Type B pancreatic cell (in vitro differentiated cells): ENCODE measurements at places on chromosomes 2 and 18.
A peak's percentile ranks its signal among the peaks of the same experiment; 100 is the strongest.

DNA sequence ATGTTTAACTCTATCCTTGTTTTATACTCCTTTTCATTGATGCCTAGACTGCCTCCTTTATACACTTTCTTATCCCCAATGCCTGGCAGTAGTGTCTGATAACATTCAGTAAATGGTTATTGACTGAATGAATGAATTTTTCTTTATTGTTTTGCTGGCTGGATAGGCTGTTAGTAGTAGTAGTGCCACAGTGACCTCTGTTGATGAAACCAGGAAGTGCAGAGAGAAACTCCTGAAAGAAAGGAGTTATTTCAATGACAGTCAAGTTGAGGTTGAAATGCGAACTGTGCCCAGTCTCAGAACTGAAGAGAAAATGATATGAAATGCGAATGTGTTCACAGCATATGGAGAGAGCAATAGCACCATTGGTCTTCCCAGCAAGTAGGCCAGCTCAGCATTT, 26.8 kb upstream of the SLC9A2 start:
- DNase-seq = no peak

- DNase-seq = no peak
Observed at GRCh38 chr2:233867993-233868532, at the start of gene MSL3B. TSS of gene MSL3B (minus strand) at chr2:233868386.

- DNase-seq = no peak
Observed at GRCh38 chr2:141557329-141558095, 573.3 kb downstream of the LRP1B start.

GRCh38 chr2:118061135-118061955, 26.9 kb upstream of the INSIG2 start:
- no peak for DNase-seq

GRCh38 chr2:11187731-11188130, 32.5 kb downstream of the SLC66A3 start:
- no peak for DNase-seq

DNA sequence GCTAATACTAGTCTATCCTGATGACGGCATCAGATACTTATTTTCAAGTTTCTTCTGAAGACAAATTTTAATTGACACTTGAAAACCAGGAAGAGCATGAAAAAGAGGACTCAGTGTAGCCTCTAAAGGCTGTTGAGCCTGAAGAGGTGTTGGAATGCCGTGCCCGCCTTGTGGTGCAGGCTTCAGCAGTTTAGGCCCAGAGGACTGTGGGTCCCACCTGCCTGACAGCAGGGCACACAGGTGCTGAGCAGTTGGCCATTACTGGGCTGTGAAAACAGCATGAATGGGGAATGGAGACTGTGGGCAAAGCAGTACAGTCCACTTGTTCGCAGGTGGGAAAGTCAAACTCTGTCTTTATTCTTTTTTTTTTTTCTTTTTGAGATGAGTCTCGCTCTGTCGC, 49.8 kb upstream of the THOC1 start:
- no peak for DNase-seq

GRCh38 chr2:20447437-20448245, 767 bp downstream of the RHOB start:
- no peak for DNase-seq

DNA sequence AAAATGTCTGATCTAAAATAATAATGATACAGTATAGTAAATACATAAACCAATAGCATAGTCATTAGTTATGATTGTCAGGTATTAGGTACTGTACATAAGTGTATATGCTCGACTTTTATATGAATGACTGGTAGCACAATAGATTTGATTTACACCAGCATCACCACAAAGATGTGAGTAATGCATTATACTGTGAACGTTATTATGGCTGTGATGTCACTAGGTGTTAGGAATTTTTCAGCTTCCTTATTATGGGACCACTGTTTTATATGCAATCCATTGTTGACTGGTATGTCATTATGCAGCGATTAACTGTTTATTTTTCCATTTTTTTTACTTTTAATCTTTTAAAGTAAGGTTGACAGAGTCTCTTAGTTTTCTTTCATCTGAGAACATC, 23.7 kb downstream of the ATP9B start:
- no peak for DNase-seq

GRCh38 chr2:209517436-209517835, 93.6 kb downstream of the MAP2 start:
- no peak for DNase-seq

DNA sequence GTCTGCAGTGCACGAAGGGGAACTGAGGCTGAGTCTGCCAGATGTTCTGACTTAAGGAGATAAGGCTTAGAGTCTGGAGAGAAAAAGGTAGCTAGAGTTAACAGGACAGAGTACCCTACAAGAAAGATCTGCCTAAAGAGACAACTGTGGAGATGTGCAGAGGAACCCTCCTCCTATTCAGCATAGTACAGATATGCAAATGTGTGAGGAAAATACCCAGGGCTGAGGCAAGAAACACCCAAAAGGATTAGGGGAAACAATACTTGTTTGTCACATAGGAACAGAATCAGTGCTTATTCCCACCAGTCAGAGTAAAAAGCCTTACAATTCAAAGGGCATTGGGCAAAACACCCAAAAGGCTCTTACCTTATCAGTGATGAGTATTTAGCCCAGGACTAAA, 67.8 kb downstream of the SS18 start:
- DNase-seq = no peak

DNA sequence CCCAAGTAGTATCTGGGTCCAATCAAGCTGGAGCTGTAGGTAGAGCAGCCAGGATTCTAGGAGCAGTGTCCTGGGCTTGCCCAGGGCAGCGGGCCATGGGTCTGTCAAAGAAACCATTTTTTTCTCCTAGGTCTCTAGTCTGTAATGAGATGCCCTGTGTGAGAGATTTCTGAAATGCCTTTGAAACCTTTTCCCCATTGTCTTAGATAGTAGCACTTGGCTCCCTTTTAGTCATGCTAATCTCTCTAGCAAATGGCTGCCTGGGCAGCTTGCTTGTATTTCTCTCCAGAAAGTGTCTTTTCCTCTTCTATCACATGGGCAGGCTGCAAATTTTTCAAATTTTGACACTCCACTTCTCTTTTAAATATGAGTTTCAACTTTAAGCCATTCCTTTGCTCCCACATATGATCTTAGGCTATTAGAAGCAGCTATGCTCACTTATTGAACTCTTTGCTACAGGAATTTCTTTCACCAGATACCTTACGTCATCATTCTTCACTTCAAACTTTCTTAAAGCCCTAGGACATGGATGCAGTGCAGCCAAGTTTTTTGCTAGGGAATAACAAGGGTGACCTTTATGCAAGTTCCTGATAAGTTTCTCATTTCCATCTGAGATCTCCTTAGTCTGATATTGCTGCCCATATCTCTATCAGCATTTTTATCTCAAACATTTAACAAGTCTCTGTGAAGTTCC, 890.2 kb upstream of the VRK2 start:
- no peak for DNase-seq

- no peak for DNase-seq
Observed at GRCh38 chr2:3184167-3184566, 193.5 kb downstream of the EIPR1 start.

DNA sequence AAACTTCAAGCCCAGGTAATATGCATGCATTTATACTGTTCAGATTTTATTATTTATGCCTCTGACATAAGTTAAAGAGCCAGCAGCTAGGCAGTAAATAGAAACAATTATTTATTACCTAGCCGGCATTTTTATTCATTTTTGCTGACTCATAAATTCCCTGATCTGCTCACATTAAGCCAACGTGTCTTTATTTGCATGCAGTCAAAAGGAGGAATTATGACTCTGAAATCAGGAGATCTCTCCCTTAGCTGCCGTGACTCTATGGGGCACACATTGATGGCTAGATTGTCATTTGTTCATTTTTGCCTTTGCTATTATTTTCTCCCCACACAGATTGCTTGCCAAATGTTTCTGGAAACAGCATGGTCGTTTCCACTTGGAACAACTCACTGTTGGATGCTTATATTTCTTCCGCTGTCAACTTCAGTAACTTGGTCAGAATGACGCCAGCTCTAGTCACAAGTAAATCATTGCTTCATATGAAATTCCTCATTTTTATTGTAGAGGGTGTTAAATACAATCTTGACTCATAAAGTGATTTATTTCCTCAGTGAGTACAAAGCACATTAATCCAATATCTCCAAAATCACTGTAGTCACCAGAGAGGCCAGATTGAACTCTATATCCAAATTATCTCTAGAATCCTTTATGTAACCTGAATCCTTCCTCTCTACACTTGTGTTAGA, 15.9 kb upstream of the ZBTB14 start:
- DNase-seq = no peak

GRCh38 chr2:128441341-128442052, 122.8 kb upstream of the HS6ST1 start:
- peak; percentile 67 for DNase-seq

- DNase-seq = no peak
Observed at GRCh38 chr2:10303181-10303693, 533 bp downstream of the HPCAL1 start.

DNA sequence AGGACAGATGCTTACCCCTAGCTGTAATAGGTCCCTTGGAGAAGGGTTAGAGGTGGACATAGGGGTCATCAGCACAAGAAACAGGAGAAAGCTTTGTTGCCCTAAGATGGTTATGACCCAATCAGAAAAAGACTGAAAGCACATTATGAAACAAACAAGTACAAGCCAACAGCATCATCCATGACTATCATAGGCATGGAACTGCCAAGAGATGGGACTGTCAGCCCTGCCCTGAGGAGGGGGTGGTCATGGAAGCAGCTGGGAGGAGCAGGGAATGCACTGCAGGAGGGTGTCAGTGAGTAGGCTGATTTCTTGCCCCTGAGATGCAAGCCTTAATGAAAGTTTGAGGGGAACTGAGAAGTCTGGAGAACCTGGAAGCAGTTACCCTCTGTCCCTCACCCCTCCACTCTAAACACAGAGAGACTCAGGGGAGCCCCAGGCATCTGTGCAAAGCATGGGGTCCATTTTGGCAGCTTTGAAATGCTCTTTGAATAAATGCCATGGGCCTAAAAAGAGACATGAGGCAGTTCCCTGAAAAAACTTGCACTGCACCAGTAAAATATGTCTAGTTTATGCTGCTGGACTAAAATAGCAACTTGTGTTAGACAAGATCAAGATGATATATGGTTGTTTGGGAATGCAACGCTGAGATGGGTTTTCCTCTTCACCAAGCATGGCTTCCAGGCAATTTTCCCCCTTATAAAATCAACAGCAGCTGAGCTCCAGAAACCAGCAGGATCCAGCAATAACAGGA, 122.7 kb upstream of the ZFP36L2 start:
- no peak for DNase-seq

DNA sequence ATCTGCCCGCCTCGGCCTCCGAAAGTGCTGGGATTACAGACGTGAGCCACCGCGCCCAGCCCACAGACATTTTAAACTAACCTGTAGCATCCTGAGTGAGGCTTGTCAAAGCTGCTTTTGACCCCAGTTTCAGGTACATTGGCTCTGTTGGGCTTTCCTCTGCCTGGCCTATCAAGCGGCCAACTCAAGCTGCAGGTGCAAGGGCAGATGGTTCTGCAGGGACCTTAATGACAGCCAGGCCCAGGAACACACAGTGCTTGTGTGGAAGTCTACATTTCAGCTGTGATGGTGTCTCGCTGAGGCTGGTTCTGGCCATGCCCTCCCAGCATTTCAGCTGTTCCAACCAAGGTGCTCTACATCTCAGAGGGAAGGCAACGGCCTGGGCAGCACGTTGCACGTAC, 18.4 kb downstream of the INPP4A start:
- no peak for DNase-seq

DNA sequence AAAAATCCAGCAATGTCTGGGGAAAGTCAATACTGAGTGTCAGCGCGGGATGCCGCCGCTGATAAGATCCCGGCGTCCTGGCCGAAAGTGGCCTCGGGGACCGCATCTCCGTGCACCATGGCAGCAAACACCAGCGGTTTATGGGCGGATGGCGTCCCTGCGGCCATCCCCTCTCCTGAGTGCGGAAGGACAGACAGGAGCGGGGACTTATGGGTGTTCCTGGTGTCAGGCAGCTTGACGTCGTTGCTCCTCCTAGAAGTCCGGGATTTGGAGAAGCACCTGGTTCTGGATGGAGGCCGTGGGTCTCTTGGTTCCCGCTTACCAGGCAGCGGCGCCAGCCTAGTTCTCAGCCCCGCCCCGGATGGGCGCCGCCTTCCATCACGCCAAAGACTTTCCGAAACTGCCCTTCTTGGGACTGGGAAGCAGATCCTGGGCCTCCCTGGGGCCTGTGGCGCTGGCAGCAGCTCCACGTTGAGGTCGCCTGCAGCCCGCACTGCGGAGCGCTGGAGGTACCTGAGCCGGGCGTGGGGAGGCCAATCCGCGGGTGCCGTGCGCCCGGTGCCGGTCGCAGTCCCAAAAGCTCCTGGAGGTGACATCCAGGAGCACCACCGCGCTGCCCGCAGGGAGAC, 119.1 kb downstream of the CCDC74A start:
- no peak for DNase-seq

GRCh38 chr2:62313449-62314227, 117.7 kb downstream of the B3GNT2 start:
- no peak for DNase-seq

- DNase-seq = no peak
Observed at GRCh38 chr2:36389091-36389564, 33.5 kb downstream of the CRIM1 start.

GRCh38 chr2:29878898-29879297, 42.5 kb downstream of the ALK start:
- DNase-seq = no peak

- DNase-seq = no peak
Observed at GRCh38 chr2:165794536-165794928, 485 bp upstream of the GALNT3 start.

DNA sequence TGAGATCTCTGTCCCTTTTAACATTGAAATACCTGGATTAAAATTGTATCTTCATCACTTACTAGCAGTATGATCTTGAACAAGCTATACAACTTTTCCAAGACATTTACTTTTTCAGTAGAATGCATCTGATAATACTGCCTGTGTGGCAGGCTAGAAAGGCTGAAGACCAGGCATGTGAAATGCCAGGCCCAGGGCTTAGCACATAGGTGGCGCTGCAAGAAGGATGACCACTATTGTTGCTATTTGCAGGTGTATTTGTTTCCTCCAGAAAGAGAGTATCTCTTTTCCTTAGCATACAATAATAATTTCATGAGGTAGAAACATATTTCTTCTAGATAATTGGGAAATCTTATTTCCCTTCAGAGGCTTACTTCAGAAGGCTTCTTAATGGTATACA, 331.3 kb downstream of the THSD7B start:
- no peak for DNase-seq

DNA sequence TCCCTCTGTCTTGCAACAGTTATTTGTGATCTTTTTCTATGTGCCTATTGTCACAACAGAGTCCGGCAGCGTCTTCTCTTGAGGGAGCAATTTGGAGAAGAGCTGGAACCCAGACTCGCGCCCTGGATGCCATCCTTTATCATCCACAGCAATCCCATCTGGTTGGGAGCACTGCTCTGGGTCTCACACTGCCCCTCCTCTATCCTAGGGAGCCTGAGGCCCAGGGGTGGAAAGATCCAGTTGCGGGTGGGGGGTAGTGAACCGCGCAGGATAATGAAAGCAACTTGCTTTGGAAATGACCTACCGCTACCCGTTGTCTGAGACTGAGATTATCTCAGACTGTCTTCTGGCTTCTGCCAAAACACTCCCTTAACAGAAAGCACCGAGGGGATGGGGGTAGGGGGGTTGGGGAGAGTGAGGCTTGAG, 713 bp downstream of the WBP1 start:
- no peak for DNase-seq

GRCh38 chr2:146278881-146279280, 1565.9 kb upstream of the ACVR2A start:
- DNase-seq = no peak

- DNase-seq = peak; percentile 42
Observed at GRCh38 chr2:128636802-128637147, 318.1 kb upstream of the HS6ST1 start.
